ENCODE measurements at places on chromosomes 1 and 21.

- no peak for DNase-seq
These were observed 704 bp downstream of the CAPZA1 start for GRCh38 chr1:112620377-112620695.

GRCh38 chr1:186869526-186870228, 40.9 kb downstream of the PLA2G4A start:
- DNase-seq = no peak

GRCh38 chr1:216183454-216183853, 239.8 kb downstream of the USH2A start:
- no peak for DNase-seq

- no peak for DNase-seq
These were observed 1.9 kb downstream of the CYP4B1 start for GRCh38 chr1:46800742-46801141.

- no peak for DNase-seq
These were observed 89.0 kb downstream of the MACF1 start for GRCh38 chr1:39293375-39294070.

DNA sequence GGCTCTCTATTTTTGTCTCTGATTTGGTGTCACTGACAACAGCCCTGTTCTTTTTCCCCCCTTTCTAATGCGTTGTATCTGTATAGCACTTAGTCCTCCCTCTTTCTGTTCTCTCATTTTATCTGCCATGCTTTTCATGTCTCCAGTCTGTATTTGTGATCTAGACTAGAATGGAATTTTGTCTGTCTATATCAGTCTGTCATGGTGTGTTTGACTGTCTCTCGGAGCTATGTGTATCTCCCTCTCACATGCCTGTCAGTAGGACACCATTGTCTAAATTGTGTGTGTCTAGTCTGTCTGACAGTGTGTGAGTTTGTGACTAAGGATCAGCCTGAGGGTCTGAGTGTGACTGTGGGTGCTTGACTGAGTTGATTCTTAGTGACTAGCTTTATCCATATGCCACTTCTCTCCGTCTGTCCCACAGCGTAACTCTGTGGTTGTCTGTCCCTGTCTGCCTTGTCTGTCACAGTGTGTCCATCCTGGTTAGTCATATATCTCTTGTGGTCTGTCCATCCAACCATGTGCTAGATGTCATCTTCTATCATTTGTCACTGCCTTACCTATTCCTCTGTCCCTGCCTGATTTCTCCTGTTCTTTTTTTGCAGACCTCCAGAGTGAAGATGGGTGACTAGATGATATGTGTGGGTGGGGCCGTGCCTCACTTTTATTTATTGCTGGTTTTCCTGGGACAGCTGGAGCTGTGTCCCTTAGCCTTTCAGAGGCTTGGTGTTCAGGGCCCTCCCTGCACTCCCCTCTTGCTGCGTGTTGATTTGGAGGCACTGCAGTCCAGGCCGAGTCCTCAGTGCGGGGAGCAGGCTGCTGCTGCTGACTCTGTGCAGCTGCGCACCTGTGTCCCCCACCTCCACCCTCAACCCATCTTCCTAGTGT, 1.4 kb upstream of the B4GALT2 start:
- DNase-seq = no peak

GRCh38 chr1:87325982-87326738, 2.5 kb upstream of the LMO4 start:
- no peak for DNase-seq

- DNase-seq = no peak
These were observed 361 bp downstream of the INSRR start for GRCh38 chr1:156858555-156858956.

DNA sequence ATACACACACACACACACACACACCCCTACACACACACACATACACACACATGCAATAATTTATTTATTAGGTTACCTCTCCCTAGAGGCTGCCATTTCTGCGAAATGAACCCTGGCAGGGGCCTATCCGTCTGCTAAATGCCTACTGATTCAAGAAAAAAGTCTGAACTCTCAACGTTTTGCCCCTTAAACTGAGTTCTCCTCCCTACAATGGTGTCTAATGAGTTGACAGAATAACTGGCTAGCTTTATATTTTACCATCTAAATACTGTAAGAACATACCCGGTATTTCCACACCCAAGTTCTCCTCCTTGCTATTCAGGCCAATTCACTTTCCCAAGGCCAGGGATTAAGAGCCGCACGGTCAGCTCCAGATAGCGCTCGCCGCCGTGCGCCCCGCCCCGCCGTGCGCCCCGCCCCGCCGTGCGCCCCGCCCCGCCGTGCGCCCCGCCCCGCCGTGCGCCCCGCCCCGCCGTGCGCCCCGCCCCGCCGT, 339 bp upstream of the RNPC3 start:
- no peak for DNase-seq

DNA sequence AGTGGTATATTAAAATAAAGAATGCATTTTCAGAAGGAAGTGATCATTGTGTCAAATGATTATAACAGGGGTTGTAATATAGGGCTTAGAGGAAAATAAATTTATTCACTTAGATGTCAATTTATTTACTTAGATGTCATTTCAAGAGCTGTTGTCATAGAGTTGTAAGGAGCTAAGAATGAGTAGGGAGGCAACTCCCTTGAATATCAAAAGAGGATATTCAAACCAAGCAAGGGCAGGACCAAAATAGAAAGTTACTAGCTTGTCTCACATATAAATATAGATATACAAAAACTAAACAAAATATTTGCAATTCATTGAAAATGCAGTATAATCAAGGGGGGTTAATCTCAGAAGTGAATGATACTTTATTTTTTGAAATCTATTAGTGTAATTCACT, 16.0 kb upstream of the RASAL2 start:
- DNase-seq = no peak

All from activated CD4-positive, CD25-positive, alpha-beta regulatory T cell (primary cell).